Caki2 (cell line): ENCODE measurements at places on chromosomes 4 and X. TPM values are rescaled to one million over a fixed set of nuclear protein-coding genes. Genes with fewer than 3 reads are reported as not detected.

Gene MSANTD1
- total RNA-seq = not detected in 2 replicates

Gene LANCL3
- total RNA-seq = not detected in 2 replicates

Gene TAF7L
- not detected in 2 replicates for total RNA-seq

Gene GAGE12E
- not detected in 2 replicates for total RNA-seq
